ENCODE measurements at places on chromosomes 13 and 19. TPM values are rescaled to one million over a fixed set of nuclear protein-coding genes. Genes with fewer than 3 reads are reported as not detected.

The CFAP97D2 gene
- not detected for total RNA-seq

The GJB6 gene
- not detected for total RNA-seq

The APOC4 gene
- total RNA-seq = not detected

The APOE gene
- 16.5 TPM for total RNA-seq

The UPK1A gene
- 0.65 TPM for total RNA-seq

The CYP2S1 gene
- 6.8 TPM for total RNA-seq

The GPR183 gene
- total RNA-seq = not detected

The UBE2M gene
- not detected for total RNA-seq

The MBD3L3 gene
- total RNA-seq = not detected

The CATSPERD gene
- total RNA-seq = not detected

The WASF3 gene
- total RNA-seq = 0.20 TPM

The DCLK1 gene
- 1.4 TPM for total RNA-seq

The IRGC gene
- total RNA-seq = not detected

The SPRED3 gene
- 5.4 TPM for total RNA-seq

The ZNF578 gene
- total RNA-seq = not detected

The TBCB gene
- total RNA-seq = 126 TPM

The C5AR2 gene
- not detected for total RNA-seq

The KLK3 gene
- not detected for total RNA-seq
